ENCODE measurements at places on chromosomes 6 and 20. TPM values are rescaled to one million over a fixed set of nuclear protein-coding genes. Genes with fewer than 3 reads are reported as not detected.

- DNase-seq = no peak
Measured at GRCh38 chr6:107682721-107683120, 141.4 kb downstream of the SCML4 start.

TNFRSF6B gene
- 13.8 TPM for total RNA-seq

DNA sequence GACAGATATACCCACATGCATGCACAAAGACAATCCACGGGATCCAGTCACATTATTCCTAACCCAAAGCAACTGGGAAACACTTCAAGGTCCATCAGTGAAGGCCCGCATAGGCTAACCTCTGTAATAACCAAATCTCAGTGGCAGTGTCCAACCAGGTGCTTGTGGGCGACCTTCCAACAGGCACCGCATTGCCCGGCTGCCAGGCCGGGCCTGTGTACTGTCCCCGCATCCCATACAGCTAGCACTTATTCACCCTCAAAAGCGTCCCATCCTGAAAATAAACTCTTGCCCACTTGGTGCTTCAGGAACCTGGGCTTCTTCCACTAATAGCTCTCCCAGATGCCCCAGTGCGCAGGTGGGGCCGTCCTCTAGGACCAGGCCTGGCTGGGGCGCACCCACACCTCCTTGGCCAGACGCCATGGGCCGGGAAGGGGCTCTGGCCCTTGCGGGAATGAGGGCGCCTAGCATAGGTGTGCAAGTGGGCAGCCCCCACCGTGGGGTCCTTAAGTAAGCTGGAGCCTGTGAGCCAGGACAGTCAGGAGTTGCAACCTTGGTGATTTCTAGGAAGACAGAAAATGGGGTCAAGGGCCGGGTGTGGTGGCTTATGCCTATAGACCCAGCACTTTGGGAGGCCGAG, 1.1 kb upstream of the ENTPD6 start:
- DNase-seq = no peak

- no peak for DNase-seq
Measured at GRCh38 chr6:112231594-112232060, 22.7 kb downstream of the LAMA4 start.

GRCh38 chr6:76886900-76887299, 576.4 kb downstream of the HTR1B start:
- DNase-seq = no peak

- no peak for DNase-seq
Measured at GRCh38 chr20:53434662-53435061, 159.0 kb downstream of the ZNF217 start.

All from body of pancreas (tissue), 4 donors.